M059J (cell line): ENCODE measurements at places on chromosomes 3 and 15.

DNA sequence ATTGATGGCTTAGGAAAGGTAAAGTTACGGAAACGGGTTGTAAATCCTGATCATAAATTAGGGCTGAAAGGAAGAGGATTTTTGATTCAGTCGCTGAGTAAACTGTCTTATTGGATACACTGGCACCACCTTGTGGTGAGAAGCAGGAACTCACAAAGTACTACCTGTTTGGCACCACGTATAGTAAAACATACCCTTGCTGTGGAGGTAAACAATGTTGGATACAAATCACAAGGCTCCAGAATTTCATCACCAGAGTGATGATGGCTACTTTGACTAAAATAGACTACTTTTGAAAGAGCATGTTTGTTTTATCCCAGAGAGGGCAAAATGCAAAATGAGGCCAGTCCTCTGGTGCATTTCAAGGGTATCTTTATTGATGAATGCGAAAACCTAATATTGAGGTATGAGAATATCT lies 216.9 kb downstream of the IGSF11 start:
- peak; percentile 69 for DNase-seq

- no peak for DNase-seq
Measured at GRCh38 chr15:39025321-39025720, 460.7 kb upstream of the RASGRP1 start.

- peak; percentile 26 for DNase-seq
Measured at GRCh38 chr3:127220497-127220896, 27.6 kb downstream of the PRR23E start.

DNA sequence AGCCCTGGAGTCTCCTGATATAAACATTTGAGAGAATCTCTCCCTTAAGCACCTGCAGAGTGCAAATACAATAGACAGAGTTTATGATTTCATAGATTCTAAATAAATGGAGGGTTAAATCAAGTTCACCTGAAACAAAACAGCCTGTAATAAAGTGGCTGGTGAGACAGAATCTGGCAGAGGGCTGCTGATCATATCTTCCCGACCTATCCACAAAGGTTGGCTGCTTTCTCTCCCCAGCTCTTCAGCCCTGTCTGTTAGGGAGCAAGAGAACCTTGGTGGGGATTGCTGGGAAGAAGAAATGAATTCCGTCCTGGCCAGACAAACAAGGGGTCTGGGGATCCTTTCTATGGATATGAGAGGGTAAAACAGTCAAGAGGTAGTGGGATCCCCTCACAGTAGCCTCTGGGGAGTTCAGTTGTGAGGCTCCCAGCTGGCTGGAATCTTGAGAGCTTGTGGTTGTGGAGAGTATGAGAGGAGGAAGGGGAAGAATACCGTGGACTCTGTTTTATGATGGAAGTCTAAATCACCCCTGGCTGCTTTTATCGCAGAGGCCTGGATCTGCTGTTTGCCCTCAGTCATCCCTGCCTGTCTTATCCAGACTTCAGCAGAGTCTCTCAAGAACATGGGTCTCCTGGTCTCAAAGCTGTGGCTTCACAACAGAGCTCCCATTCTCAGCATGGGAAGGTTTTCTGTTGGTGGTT lies 451.3 kb downstream of the NTRK3 start:
- no peak for DNase-seq

DNA sequence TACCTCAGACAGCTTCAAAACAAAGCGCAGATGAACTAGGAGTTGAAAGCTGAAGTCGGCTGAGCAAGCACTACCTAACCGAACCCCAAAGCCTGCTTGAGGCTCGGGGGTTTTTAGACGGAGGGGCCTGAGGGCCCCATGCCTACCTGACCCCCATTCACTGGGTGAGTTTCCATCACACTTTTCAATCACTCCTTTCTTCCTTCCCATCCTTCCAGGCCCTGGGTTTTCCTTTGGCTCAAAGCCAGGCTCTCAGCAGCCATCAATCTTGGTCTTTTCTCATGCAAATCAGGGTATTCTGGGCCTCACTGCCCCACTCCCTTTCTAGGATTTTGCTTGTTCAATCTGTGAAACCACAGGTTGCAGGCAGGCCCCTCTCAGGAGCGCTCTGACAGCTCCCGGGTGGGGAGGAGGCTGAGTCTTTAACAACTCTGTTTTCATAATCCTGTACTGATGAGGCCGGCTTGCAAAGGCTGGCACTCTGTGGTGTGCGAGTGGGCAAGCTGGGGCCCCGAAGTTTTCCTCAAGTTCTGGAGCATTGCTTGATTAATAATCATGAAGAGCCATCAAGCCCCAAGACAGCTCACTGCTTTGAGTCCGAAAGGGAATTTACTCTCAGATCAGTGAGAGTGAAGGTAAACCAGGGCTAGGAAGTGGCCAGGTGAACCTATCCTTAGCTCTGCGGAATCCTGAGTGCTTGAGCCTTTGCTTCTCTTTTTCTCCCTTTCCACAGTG lies 97.6 kb downstream of the FRMD4B start:
- peak; percentile 11 for DNase-seq

DNA sequence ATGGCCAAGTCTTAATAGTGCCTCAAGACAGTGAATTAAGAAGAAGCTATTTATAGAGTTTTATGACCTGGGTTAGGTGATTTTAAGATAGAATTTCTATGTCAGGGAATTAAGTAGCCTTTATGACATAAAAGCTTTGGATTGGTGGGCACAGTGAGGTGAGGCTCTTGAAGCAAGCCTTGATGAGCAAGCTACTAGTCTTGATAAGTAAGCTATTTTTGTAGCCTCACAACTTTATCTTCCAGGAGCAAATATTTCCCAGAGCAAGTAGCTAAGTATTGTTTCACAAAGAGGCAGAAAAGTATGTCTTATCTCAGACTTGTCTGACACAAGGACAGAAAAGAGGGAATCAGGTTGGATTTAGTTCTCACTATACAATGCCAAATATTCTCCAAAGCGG lies 491.7 kb upstream of the RASGRP1 start:
- no peak for DNase-seq
